ENCODE measurements at places on chromosomes 3 and 15.

- DNase-seq: no peak
Observed at GRCh38 chr3:49415931-49416601, 3.8 kb downstream of the TCTA start.

DNA sequence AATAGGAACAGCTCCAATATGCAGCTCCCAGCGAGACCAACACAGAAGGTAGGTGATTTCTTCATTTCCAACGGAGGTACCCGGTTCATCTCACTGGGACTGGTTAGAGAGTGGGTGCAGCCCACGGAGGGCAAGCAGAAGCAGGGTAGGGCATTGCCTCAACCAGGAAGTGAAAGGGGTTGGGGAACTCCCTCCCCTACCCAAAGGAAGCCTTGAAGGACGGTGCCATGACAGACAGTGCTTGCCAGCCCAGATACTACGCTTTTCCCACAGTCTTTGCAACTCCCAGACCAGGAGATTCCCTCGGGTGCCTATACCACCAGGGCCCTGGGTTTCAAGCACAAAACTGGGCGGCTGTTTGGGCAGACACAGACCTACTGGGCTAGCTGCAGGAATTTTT, 576.9 kb upstream of the NECTIN3 start:
- no peak for DNase-seq

DNA sequence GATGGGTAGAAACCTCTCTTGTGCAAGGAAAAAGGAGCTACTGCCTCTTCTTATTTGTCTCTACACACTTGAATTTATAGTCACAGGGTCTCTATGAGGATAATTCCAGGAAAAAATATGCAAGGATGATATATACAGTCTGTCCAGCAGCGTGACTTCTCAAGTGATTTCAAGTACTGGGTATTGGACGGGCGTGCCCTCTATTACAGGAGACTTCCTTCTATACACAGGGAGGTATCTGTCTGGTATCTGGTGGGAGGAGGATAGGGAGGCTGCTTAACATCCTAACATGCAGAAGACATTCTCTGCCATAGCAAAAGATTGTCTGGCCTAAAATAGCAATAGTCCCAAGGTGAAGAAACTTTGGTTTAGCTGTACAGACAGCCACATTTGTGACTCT, 146.1 kb downstream of the TPRG1 start:
- DNase-seq: no peak

- DNase-seq: peak; percentile 15
Observed at GRCh38 chr3:165491487-165491886, 295.3 kb upstream of the SLITRK3 start.

DNA sequence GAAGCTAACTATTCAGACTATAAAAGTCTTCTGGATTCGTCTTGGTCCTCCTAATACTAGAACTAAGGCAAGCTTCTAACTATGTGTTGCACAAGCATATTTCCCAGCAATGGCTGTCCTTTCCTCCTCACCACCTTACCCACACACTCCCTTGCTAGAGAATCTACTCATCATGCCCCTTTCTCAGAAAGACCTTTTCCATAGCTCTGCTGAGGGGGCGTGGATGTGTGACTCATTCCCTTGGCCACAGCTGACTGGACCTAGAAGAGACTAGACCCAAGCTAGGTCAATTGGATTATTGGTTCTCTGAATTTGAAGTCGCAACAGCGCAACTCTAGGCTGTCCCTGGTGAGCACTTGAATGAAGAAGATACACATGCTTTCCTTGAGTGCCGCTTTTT, 47.1 kb downstream of the ERC2 start:
- no peak for DNase-seq

DNA sequence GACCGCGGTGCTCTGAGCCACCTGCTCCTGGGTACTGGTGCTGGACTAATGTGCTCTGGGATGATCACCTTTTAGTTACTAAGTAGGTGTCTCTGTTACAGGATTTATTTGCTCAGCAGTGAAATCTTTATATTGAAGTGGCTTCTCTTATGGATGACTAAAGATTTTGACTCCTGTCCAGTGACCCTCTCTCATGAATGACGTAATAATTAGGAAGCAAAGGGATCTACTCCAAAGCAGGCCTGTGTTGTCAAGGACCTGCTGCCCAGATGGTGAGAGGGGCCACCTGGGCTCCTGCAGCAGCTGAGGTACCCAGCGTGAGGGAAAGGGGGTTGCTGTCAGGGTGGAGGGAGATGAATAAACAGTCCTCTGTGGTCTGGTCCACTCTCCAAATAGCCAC, 263.6 kb downstream of the GABRG3 start:
- DNase-seq: no peak

- DNase-seq: no peak
Observed at GRCh38 chr3:64815789-64816188, 128.0 kb upstream of the ADAMTS9 start.

GRCh38 chr3:149179220-149179619, 42.4 kb downstream of the CP start:
- no peak for DNase-seq

DNA sequence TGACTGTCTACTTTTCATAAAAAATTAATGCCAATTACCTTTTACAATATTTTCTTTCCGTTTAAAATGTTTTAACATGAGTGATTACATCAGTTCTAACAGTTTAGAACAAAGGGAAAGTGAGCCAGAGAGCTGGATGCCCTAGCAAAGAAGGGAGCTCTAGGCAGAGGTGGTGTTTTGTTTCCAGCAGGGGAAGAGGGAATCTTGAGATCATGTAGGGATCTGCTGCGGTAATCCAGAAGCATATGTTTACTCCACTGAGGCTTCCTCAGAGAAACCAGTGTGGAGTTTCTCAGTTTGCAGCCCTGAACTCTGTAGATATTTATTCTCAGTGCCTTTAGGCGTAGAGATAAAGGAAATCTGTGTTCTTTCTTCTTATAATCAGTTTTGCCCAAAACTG, 399.3 kb downstream of the NLGN1 start:
- no peak for DNase-seq

- DNase-seq: no peak
Observed at GRCh38 chr3:109224333-109224732, 87.8 kb downstream of the C3orf85 start.

- peak; percentile 45 for DNase-seq
Observed at GRCh38 chr3:51968170-51968775, 1.0 kb upstream of the PCBP4 start.

DNA sequence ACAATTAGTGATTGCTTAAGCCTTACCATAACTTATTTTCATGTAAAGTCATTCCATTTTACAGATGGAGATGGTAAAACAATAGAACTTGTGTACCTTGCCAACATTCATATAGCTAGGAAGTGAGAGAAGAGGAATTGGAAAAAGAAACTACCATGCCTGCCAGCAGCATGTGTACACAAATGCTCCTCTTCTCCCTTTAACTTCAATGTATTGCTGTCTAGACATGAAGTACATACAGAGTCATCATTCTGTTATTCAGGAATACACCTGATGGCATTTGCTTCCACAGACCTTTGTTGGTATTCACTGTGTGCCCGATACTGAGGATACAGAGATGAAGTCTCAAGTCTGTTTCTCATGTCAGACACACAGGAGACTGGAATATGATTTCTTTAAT, 7.1 kb upstream of the TMEM207 start:
- DNase-seq: no peak

- no peak for DNase-seq
Observed at GRCh38 chr3:105594219-105594618, 227.5 kb downstream of the ALCAM start.

- no peak for DNase-seq
Observed at GRCh38 chr3:10602769-10603768, 97.7 kb upstream of the ATP2B2 start.

DNA sequence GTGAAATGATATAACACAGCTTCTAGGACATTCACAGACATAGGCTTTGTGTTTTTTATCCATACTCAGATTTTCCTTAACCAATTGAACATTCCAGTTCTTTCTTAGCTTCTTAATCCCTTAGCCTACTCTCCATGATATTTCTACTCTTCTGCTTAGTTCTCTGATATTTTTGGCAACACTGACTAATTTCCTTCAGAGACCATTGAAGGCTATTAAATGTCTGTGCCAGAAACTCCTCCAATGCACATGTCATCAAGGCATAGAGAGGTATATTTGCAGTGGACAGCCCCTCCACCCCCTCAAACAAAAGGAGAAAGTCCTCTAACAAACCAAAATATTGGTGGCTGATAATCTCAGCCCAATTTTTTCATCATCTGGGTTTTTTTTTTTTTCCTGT, 105.9 kb upstream of the TSC22D2 start:
- DNase-seq: no peak

GRCh38 chr3:44058022-44058867, 183.4 kb upstream of the TOPAZ1 start:
- DNase-seq: no peak

GRCh38 chr3:189516039-189516438, 115.2 kb upstream of the TP63 start:
- no peak for DNase-seq

DNA sequence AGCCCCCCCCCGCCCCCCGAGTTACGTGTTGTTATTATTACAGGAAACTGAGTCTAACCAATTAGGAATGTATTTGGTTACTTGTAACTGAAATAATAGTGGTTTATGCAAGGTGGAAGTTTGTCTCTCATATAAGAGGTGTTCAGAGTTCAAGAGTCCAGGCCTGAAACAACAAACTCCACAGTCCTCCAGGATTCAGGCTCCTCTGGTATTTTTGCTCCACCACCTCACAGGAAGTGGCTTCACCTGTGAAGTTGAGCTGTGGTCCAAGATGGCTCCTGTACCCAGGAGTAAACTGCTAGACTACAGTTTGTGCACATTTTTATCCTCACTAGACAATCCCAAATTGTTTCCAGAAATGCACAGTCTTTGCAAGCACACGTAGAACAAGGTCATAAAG, 27.3 kb downstream of the MOBP start:
- DNase-seq: no peak

- DNase-seq: no peak
Observed at GRCh38 chr3:131560795-131561194, 58.0 kb upstream of the MRPL3 start.

DNA sequence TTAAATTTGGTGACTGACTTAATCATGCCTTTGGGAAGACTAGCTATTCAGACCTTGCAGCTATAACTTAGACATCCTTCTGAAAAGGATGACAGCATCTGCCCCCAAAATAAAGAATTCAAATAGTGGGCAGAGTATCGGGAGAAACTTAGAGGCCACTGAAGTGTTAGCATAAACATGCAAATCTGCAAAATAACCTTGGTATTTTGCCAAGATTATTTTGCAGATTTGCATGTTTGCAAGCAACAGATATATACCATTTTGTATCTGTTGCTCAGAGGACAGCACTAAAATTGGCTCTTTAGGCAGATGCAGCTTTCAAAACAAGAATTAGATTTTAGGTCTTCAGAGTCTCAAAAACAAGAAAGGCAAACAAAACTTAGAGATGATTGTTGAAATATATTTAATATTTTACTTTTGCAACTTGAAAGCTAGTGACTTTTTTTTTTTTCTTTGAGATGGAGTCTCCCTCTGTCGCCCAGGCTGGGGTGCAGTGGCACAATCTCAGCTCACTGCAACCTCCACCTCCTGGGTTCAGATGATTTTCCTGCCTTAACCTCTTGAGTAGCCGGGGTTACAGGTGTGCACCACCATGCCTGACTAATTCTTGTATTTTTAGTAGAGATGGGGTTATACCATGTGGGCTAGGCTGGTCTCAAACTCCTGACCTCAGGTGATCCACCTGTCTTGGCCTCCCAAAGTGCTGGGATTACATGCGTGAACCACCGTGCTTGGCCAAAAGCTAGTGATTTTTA, 47.8 kb downstream of the KBTBD8 start:
- no peak for DNase-seq

DNA sequence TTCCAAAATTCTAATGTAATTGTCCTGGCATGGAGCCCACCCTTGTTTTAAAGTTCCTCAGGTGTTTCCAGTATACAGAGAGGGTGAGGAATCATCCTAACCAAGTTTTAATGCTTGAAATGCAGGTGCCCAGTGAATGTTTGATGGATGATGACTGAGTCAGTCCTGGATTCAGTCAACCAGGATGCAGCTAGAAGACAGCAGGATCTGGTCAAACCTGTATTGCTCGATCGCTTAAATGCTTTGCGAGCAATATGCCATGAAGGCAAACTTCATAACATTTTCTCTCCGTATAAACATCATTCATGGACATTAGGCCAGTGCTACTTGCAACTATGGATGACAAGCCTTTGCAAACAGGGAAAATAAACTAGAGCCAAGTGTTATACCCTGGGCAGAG, 591.2 kb downstream of the RSL24D1 start:
- no peak for DNase-seq

DNA sequence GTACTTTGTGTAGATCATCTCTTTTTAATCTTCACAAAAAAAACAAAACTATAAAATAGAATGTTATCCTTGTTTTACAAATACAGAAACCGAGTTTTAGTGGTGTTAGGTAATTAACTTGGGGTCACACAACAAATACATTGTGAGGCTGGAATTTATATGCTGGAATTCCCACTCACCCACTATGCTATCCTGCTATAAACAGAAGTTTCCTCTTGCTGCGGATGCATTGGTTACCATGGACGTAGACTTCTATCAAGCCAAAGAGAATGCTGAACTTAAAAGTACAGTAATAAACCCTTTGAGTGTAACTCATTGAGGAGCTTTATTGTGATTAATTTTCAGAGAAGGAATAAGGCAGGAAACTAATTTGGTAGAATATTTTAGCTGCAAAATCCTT, 9.2 kb downstream of the SNAP23 start:
- no peak for DNase-seq

DNA sequence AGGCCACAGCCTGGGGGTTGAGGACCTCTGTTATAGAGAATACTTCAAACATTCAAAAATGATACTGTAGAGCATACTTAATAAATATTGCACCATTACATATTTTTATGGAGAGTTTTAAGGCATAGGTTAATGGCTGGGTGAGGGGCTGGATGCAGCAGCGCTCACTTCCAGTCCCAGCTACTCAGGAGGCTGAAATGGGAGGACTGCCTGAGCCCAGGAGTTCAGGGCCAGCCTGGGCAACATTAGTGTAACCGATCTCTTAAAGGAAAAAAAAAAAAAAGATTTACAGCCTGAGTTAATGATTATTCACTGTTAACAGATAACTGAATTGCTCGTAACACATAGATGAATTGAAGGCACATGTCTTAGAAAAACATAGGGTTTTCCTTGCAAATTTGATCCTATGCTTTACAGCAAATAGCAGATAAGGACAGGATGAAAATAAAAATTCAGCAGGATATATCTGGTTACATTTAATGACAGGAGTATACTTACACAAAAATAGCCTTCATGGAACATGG, 282.9 kb downstream of the TBC1D5 start:
- no peak for DNase-seq

DNA sequence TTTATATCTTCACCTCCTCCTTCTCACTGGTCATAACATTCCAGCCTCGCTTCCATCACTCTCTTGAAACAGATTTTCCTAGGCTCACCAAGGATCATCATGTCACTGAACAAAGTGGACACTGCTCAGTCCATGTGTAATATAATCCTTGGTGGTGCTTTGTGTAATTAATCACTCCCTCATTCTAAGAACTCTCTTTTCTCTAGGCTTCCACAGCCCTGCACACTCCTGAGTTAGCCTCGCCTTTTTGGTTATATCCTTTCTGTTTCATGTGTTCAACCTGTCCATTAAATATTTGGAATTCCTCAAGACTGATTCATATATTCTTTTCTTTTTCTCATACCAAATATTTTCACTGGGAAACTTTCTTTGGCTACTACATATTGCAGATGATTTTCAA, 440.8 kb downstream of the PYDC2 start:
- no peak for DNase-seq
